ENCODE measurements at places on chromosomes 1 and 21.

DNA sequence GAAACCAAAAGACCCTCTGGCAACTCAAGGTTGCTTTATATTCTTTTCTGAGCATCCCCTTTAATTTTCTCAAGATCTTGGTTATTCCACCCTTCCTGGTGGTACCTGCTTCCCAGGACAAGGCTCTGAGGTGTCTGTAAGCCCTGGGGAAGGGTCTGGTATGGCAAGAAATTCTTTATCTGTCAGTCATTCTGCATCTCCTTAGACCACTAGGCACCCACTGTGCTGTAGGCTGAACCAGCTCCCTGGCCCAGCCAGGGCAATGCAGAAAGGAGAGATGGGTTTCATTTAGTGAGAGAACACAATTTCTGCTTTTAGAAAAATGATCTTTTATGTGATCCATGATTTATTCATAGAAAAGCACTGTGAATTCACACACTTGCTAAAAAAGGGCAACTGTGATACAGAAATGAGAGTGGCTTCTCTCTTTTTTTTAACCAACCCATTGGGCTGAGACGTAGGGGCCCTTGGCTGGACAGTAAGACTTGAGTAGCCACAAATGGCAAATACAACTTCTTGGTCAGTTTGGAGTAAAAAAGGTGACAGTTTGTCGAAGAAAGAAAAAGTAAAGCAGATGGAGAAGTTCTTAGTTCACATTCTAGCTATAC, 4.1 kb downstream of the UROD start:
- DNase-seq, result no peak

GRCh38 chr21:38266732-38267131, 9.9 kb downstream of the KCNJ15 start:
- peak; percentile 78 for DNase-seq

DNA sequence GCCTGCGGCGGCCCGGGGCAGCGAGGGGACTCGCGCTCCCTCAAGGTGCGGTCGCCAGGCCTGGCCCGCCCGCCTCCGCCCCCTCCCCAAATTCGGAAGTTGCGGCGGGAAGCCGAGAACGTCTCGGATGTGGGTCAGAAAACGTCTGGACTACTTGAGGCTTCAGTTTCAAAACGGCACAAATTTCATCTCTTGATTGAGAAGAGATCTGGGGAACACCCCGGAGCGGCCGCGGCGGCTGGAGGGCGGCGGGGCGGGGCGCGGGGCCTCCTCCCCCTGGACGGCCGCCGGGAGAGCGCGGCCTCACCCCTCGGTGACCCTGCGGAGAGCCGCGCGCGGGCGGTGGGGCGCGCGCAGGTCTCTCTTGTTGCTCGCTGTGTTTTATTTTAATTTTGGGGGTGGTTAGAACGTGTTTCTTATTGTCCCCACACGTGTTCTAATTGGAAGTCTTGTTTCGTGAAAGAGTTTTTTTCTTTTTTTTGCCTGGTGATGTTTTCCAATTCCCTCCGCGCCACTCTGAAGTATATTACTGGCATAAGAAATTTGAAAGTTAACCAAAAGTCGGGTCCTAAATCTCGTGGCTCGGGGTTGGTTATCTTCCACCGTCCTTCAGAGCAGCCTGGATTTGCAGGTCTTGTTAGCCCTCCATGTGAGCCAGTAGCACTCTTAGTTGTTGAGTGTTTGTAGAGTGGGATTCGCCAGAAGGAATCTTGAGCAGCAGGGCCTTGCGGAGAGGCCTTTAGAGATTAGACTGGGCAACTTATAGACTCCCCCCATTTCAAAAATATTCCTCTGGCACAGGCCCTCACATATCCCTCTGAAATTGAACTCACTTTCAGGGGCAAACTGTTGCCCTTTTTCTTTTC, 749 bp downstream of the PCBP3 start:
- no peak for DNase-seq

- no peak for DNase-seq
Observed at GRCh38 chr1:41661428-41662060, 177.1 kb upstream of the EDN2 start.

- DNase-seq, result no peak
Observed at GRCh38 chr1:155833665-155834295, 23.2 kb downstream of the GON4L start.

DNA sequence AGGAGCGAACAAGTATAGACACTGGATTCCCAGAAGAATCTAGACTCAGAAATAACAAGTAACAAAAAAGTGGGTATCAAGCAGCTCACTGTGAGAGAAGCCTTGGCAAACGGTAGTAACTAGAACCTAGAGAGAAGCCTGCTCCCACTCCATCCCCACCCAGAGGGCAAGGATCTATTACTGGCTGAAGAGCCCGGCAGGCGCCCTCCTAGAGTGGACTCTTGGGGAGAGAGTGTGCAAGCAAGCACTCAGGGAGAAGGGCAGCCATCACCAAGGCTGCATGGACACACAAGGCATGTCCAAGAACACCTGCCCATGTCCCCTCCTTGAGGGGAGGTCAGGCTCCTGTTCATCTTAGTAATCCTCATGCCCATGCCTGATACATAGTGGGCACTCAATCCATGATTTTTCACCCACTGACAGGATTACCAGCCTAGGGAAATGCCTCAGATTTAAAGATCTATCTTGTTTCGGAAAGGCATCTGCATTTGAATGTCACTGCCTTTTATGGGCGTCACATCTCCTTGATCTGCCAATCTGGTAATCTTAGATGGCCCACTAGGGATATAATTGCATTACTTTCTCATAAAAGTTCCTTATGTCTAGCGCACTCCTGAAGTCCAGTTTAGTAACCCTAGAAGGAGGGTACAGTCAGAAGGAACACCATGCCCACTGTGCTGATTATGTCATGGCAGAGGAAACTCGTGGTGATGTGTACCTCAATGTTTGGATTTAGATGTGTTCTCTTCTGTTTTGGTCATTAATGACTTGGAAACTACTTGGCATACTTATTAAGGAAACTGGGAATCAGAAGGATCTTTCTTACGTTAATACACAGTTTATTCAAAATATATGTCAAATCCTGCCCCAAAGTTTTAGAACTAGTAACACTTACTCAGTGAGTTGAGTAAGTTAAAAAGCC, 14.4 kb downstream of the CNN3 start:
- DNase-seq, result no peak

DNA sequence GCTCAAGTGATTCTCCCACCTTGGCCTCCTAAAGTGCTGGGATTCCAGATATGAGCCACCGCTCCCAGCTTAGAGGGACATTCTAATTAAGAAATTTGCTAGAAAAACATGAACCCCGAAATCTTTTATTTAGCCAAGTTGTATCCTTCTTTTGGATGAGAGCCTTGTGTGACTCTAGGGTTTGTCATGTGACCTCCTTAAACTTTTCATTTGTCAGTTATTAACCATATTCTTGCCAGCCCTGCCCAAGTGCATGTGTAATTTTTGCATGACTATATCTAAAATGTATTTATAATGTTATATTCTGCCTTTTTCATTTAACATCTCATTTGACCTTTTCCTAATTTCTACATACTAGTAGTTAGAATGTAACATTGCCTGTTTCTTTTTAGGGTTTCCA, 1.9 kb downstream of the UTP25 start:
- DNase-seq, result no peak

DNA sequence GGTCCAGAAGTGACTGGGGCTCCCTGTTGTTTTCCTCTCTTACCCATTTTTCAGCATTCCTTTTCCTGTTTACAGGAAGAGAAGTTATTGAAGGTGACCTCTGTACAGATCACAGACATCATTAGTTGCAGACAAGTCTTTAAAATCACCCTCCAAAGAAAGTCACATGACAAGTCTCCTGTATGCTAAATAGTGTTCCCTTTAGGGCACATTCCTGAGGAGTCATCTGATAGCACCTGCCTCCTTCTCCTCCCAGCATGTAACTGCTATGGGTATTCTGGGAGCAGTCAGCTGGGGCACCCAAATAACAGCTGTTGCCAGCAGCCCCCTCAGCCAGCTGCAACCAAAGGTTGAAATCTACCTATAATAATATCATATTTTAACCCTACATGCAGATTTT, 200.6 kb downstream of the PTGER3 start:
- no peak for DNase-seq
